Retinal pigment epithelial cell (primary cell): ENCODE measurements at places on chromosomes 11 and 22.

- DNase-seq: no peak
Measured at GRCh38 chr11:117176186-117176585, 2.4 kb upstream of the SIDT2 start.

GRCh38 chr11:19076744-19077589, 16.4 kb upstream of the MRGPRX2 start:
- DNase-seq: no peak

DNA sequence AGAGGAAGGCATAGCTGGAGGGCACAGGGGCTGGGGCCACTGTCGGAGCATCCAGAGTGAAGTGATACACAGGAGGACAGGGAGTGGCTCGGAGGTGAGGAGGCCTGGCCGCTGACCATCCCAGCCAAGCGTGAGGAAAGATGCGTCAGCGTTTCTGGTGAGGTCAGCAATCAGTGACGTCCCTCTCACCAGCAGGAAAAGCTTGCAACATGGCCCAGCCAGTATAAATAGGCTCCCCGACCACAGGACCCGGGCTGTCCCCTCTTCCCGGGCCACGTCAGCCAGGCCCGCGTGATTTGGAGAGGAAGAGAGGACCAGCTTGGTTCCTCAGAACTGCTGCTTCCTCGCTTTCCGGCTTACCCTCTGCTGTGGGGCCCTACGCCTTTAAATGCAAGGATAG, 4.2 kb upstream of the OSM start:
- no peak for DNase-seq

DNA sequence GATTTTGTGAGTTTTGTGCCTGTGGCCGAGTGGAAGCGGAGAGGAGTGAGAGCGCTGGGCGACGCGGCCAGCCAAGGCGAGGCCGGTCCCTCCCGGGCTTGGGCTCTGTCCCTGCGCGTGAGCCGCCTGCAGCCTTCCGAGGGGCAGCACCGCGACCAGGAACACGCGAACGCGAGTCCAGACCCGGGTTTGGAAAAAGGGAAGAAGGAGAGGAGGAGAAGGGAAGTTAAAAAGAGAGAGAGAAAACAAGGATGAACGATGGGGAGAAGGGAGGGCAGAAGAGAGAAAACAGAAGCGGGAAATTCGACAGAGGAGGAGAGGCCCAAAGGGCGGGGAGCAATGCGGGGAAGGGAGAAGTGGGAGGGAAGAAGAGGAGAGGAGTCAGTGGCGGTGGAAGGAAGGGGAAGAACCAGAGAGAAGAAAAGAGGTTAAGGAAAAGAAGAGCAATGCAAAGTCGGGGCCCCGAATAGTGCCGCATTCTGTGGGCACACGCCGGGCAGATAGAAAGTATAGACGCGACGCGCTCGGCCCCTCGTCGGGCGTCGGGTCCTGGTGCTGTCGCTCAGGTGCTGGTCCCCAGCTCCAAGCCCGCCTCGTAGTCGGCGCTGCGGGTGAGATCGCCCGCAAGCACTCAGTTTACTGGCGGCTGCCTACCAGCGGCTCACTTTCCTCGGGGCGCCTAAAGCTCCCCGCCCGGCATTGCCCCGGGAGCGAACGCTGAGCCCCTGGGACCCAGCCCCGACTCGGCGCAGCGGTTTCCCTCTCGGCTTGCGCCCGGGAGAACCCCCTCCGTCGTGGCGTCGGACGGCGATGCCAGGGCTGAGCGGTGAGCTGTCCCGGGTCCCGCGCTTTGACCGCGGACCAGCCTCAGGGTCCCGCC, 2.8 kb upstream of the BARX2 start:
- DNase-seq: no peak

- DNase-seq: no peak
Measured at GRCh38 chr11:26767060-26767459, 45.2 kb upstream of the SLC5A12 start.
